ENCODE measurements at places on chromosomes 11 and 22.

DNA sequence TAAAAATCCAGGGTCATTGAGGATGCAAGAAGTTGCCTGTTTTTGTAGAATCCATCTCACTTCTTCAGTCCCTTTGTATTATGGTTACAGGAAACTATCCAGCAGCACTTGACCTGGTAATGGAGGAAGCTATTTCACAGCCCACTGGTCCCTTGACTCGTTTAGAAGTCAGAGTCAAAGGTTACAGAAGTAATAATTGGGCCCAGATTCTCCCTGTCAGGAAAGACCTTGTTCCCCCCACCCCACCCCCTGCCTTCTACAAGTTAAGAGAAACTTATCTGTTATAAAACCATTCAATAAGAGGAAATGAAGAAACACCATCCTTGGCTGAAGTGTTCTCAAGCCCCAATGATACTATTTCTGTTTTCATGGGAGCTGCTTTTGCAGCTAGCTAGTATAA lies 65.8 kb downstream of the CSTPP1 start:
- DNase-seq = no peak

DNA sequence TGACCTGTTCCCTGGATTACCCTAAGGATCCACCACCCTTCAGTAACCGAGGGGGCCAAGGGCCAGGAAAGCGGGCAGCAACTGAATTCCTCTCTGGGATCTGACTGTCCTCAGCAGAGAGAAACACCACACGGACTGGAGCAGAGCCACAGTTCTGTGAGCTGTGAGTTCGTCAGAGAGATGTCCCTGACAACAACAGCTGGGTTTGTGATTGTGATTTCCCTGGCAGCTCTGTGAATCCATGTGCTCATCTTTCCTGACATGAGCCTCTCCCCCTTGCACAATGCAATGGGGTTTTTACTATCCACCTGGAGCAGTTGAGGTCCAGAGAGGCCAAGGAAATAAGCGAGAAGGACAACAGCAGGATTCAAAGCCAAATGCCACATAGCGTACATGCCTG lies 69.4 kb upstream of the AMPD3 start:
- DNase-seq = no peak

DNA sequence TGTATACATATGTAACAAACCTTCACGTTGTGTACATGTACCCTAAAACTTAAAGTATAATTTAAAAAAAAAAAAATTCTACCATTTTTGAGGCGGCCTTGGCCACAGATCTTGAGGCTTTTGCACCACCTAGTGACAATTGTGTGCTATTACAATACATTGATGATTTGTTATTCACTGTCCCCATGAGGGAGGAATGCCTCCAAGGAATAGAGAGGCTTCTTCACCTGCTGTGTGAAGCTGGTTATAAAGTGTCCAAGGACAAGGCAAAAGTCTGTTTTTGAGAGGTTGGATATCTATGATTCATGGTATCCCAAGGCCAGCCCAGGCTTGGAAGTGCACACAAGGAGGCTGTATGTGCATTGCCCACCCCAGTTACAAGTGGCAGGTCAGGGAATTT lies 30.7 kb downstream of the SLC22A25 start:
- DNase-seq = peak; percentile 32

DNA sequence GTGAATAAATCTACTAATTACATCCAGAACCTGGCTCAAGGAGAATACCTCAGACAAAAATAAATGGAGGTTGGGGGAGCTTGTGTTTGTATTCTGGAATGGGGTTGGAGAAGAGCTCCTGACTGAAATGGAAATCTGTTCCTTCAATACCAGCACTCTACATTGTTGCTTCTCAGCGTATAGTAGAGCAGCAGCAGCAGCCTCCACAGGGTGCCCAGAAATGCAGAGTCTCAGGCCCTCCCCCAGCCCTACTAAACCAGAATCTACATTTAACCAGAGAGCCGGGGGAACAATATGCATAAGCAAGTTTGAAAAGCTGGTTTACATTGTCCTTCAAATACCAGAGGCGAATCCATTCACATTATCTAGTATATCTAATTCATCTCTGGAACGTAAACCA lies 474.8 kb downstream of the NTM start:
- DNase-seq = no peak

GRCh38 chr11:58024601-58025091 lies 965 bp downstream of the OR9Q1 start:
- no peak for DNase-seq

DNA sequence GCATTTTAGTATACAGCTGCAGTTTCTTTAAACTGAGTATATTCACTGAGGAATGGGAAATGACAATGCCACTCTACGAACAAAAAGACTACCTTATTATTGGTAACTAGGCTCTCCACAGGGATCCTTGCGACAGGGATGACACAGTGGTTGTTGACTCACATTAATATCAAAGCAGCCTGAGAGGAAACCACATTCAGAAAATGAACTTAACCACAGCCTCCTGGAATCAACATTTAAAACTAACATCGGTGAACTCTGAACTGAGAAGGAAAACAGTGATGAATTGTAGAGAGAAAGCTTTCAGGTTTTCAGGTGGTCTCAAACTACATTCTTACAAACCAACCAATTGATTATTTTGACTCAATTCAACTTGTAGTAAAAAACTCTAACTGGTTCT lies 90.3 kb upstream of the MTMR2 start:
- no peak for DNase-seq

GRCh38 chr11:64848826-64849597 lies 4.6 kb upstream of the CDC42BPG start:
- DNase-seq = no peak

DNA sequence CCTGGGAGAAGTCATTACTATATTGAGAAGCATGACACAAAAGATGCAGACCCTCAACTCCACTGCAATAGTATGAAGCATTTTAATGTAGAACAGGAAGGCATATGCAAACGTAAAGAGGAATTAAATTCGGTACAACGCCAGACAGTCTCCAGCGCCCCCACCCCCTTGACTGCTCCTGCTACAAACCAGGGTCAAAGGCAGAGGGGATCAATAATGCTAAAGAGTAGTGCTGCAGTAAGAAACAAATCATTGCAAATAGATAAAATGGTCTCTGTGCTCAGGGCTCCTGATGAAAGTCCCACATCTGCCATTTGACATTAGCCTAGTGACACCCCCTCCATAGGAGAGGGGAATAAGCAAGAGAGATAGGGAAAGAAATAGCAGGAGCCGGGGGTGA lies 164.9 kb upstream of the BLID start:
- DNase-seq = no peak

GRCh38 chr11:27084518-27084917 lies 43.9 kb downstream of the BBOX1 start:
- DNase-seq = no peak

DNA sequence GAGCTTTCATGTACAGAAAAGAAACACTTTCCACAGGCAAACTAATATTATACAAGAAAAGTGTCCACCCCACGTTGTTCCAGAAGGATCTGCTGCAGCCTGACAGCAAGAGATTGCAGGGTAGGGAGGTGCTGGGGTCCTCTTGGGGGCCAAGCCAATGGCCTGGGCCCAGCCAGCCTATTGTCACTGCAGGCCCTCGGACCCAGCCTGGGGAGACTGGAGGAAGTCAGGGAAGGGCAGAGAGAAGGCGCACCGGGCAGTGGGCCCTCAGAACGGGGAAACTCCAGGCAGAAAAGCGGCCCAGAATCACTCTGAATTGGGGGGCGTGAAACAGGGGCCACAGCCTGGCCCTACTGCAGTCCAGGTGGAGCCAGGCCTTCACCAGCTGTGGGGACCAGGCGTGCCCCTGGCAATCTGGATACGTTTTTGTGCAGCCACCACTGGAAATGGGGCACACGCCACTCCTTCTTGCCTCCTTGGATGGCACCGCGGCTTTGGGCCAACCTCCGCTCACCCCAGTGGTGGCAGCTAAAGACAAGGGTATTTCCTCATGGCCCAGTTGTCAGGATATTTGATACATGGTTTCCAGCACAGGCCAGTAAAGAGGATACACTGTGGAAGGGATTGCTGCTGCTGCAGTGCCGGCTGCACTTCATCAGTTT lies 3.9 kb upstream of the NAP1L4 start:
- DNase-seq = no peak
